ENCODE measurements at places on chromosomes 7 and 10.

DNA sequence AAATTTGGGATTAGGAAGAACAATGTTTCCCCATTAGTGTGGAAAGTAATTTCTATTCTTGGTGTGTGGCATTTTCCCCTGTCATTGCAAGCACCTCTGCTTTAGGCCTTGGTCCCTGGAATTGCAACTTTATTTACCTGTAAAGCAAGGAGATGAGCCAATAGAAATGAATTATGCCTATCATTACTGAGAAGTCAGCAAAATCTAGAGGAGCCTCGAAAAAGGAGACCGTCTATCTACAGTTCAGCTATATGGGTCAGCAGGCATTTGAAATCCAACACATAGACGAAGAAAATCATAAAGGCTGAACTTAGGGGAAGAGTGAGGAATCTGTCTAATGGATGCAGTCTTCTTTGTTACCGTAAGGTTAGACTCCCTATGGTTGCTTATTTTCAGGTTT lies 161.1 kb downstream of the CCDC71L start:
- DNase-seq = no peak

- DNase-seq = no peak
These were observed 113.2 kb downstream of the MICALL2 start for GRCh38 chr7:1345796-1346755.

DNA sequence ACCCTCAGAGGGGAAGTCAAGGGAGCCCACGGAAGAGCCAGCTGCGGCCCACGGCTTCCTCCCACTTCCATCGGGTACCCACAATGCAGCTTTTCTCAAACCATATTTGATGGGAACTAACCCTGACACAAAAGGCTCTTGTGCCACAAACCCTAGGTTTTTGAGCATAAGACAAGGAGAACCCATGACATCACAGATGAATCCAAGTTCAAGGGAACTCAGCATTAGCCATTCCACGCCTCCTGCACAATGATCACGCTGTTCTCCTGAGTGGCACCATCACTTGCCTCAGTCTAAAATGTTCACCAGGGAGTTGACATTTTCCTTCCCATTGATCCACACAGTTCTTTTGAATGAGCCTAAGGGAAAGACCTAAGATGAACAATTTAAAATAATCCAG lies 70.4 kb downstream of the ITIH5 start:
- DNase-seq = no peak

DNA sequence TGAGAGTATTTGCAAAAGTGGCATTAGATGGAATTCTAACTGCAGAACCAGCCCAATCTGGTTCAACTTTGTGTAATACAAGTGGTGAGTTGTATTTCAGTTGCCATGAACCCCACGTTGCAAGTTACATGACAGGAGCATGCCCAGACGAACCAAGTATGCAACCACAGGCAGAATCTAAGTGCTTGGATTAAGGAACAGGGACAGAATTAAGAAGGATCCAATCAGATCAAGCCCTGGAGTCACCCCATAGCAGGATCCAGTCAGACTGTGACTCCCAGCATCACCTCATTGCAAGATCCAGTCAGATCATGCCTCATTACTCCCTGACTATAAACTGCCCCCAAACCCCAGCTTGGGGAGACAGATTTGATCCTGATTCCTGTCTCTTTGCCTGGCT lies 388.7 kb upstream of the NRP1 start:
- no peak for DNase-seq

- DNase-seq = no peak
These were observed 165.0 kb upstream of the TCF7L2 start for GRCh38 chr10:112785089-112785488.

- no peak for DNase-seq
These were observed 24.4 kb downstream of the CACNA2D1 start for GRCh38 chr7:82419200-82419599.

GRCh38 chr10:5510281-5511072 lies 11.1 kb upstream of the CALML5 start:
- DNase-seq = no peak

GRCh38 chr7:139580435-139580834 lies 57.0 kb downstream of the CLEC2L start:
- DNase-seq = no peak

- no peak for DNase-seq
These were observed 52.0 kb downstream of the STK32C start for GRCh38 chr10:132255489-132256344.

DNA sequence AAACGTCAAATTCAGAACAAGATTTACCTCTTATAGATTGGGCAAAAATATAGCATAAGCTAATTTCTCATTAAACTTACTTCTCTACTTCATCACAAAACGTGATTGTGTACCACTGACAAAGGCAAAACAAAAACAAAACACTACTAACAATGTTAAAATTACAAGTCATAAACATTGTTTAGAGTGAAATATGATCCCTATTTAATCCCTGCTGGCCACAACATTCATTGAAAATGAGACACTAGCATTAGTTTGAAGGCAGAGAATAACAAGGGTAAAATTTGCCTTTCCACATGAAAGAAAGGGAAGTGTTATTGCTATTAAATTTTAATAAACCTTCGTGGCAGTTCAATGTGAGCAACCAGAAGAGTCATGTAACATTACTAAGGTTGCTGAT lies 45.0 kb downstream of the SEMA3A start:
- DNase-seq = no peak

GRCh38 chr10:85926986-85927385 lies 439.6 kb downstream of the GRID1 start:
- DNase-seq = peak; percentile 30

GRCh38 chr10:35910234-35910633 lies 268.1 kb upstream of the FZD8 start:
- no peak for DNase-seq

DNA sequence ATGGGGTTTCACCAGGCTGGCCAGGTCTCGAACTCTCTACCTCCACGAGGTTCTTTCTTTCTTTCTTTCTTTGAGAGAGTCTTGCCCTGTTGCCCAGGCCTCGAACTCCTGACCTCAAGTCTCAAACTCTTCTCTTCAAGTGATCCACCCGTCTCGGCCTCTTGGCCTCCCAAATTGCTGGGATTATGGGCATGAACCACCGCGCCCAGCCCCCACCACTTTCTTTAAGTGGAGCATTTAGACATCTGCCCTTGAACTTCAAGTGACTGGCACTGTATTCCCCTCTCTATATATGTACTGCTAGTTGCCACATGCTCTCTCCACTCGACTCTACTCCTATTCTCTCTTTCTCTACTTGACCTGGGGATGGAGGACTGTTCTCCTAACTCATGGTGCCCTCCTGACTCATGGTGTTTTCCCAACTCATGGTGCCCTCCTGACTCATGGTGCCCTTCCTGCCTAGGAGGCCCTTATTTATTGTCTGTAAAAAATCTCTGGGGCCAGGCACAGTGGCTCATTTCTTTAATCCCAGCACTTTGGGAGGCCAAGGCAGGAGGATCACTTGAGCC lies 19.3 kb upstream of the ACHE start:
- DNase-seq = no peak

GRCh38 chr7:78677391-78677790 lies 776.1 kb downstream of the MAGI2 start:
- DNase-seq = no peak

DNA sequence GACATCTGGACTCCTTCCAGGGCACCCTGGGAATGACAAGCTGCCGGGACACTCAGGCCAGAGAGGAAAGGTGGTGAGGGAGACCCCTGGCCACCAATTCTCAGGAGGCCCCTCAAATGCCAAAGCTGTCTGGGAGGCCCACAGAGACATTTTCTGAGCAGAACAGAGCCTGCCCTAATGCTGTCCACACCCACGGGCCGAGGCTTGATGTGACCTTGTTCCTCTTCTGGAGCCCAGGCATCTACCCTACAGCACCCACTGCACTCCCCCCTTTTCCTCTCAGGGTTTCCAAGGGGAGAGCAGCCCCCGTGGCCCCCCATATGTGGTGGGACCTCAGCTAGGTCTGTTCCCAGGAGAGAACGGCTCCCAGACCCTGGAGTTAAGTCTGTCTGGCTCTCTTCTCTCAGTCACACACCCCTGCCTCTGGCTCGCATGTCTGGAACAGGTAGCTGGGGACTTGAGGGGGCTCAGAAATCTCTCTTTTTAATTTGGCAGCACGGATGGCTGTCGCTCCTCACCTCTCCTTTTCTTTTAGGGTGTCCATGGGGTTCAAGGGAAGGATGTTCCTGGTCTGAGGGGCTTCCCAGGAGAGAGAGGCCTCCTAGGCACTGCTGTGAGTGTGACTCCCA lies 16.8 kb upstream of the VOPP1 start:
- DNase-seq = no peak

DNA sequence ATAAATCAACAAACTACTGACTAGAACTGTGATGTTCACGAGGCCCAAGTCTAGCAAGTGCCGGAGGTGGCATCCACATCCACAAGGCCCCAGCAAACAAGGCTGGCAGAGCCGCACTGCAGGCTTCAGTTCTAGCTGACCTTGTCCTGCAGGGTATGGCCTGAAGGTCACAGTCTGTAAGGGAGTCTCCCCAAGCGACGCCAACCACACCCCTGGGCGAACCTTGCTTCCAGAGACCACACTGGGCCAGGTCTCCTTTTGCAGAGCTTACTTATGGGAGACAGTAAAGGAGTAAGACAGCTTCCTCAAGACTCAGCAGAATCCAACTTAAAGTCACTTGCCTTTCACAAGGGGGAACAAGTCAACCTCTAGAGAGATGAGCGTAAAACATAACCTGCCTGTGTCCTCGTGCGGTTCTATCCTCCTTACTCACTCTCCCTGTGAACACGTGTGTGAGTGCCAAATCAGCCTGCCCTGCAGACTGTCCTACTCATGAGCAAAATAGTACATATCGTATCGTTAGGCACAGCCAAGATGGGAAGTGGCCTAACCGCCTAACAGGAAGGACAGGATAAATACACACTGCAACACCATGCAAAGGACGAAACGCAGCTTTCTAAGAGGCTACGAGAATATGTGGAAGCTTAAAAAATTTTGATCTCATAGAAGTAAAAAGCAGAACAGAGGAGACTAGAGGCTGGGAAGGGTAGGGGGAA lies 22.7 kb downstream of the FAM53B start:
- DNase-seq = no peak

DNA sequence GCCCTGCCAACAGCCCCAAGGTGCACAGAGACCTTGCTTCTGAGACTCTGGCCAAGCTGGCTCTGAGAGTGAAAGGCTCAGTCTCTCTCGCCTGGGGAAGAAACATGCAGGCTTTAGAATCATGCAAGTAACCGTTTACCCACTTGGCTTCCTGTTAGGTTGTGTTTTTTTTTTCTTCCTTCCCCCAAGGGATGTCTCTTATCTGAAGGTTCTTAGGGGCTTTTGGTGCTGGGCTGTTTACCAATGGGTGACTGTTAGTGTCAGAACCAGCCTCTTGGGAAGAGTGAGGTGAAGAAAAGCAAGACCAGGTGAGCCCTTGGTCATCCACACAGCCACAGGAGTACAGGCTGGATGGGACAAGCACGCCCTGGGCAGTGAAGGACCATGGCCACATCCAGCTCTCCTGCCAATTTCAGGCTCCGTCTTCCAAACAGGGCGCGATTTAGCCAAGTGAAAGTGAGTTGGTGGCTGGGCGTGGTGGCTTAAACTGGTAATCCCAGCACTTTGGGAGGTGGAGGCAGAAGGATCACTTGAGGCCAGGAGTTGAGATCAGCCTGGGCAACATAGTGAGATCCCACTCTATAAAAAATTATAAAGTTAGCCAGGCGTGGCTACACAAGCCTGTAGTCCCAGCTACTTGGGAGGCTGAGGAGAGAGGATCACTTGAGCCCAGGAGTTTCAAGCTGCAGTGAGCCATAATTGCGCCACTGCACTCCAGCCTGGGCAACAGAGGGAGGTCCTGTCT lies 76.3 kb upstream of the CUX1 start:
- DNase-seq = peak; percentile 72

GRCh38 chr7:123601530-123601929 lies at the start of gene ASB15:
Gene ASB15 (plus strand): TSS chr7:123601821. CDS start chr7:123614503, 12,682 bp downstream.
- no peak for DNase-seq

GRCh38 chr10:90274721-90275468 lies 573.5 kb downstream of the KIF20B start:
- no peak for DNase-seq

DNA sequence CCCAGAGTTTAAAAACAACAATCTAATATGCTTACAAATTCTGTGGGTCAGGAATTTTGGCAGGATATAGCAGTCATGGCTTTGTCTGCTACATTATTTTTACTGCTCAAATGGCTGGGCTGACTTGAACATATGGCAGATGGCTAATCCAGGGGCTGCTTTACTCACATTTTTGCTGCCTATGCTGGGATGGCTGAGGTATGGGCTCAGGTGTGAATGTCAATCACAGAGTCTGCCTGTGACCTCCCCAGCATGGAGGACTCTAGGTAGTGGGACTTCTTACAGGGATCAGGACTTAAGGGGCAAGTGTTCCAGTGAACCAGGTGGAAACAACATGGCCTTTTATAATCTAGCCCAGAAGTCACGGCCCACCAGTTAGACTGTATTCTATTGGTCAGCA lies 4.4 kb upstream of the FKBP9 start:
- DNase-seq = no peak

GRCh38 chr10:35937546-35937945 lies 295.4 kb upstream of the FZD8 start:
- DNase-seq = no peak

DNA sequence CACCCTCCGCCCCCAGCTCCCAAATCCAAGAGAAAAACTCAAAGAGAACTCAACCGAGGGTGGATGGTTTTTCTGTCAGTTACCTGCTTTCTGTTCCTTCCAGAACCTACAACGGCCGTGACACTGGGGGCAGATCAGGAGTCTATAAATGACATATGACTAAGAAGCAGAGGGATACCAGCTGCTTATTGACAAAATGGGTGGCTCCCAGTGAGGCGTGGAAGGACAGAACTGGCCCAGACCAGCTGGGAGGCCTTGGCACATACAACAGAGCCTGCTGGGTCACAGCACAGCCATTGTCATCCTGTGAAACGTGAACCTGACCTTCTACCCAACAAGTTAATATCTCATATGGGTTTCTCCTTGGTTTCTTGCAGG lies 84.3 kb upstream of the ADRB1 start:
- DNase-seq = no peak

DNA sequence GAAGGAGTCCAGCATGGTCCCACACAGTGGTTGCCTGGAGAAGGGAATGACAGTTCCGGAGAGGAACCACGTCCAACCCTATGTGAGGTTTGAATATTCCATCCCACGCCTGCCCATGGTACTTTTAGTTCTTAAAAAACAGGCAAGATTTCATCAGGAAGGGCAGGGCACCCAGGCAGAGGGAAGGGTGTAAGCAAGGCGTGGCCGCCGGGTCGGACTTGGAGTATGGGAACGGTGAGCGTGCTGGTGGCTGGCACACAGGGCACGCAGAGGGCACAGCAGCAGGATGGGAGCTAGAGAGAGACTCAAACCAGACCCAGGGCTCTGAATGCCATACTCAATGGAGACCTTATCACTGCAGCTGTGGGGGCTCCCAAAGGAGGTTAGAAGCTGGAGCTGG lies 34.3 kb downstream of the FAM53B start:
- DNase-seq = no peak

GRCh38 chr7:143245123-143245522 lies 18.1 kb upstream of the GSTK1 start:
- no peak for DNase-seq

- no peak for DNase-seq
These were observed 4.7 kb upstream of the EFCAB10 start for GRCh38 chr7:105585850-105586500.

DNA sequence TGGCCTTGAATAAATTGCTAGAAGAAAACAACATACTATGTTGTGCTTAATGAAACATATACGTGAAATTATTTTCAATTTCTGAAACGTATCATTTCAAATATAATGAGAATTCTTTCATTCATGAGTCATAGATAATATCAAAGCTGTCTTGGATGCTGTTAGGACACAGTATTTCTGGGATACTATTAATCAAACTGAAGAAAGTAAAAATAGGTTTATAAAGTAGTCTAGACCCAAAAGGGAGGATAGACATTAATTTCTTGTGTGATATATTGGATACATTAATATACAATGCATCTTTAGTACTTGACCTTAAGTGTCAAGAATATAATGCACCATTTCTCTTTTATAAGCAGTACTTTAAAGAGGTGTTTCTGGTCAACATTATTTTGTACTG lies 89.7 kb downstream of the CNTNAP2 start:
- no peak for DNase-seq

Data from GM12878 (cell line).